ENCODE measurements at places on chromosomes 6 and 20.

GRCh38 chr6:73515204-73515655, 5.6 kb downstream of the EEF1A1 start:
- DNase-seq, result no peak

GRCh38 chr20:47561603-47562583, 60.2 kb downstream of the NCOA3 start:
- no peak for DNase-seq

DNA sequence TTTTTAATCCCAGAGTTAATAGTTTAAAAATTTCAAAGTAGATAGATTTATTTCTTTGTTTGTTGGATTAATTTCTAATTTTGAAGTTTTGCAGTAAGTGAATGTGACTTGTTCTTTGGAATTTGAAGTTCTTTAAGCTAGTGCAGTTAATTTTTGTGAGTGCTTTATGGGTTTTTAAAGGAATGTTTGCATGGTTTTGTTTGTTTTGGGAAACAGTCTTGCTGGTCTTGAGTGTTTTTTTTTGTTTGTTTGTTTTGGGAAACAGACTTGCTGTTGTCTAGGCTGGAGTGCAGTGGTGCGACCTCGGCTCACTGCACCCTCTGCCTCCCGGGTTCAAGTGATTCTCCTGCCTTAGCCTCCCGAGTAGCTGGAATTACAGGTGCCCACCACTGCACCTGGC, 9.5 kb downstream of the PANK2 start:
- no peak for DNase-seq

- no peak for DNase-seq
Measured at GRCh38 chr6:6545616-6546317, 42.8 kb upstream of the LY86 start.

DNA sequence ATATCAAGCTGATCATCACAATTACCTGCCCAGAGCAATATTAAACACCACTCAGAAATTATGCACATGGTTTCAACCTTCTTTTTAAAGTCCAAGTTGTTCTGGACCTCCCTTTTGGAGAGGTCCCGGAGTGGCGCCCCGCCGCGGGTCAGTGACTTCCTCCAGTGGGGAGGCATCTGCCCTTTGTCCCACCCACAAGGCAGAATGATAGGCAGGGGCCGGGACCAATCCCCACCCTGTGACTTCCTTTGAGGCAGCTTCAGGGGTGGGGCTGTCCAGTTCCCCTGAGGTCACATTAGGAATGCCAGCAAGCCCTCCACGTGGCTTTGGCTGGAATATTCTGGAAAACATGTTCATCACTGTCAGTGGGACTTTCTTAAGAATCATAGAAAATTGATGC, 207.0 kb downstream of the ANKRD60 start:
- DNase-seq, result no peak

DNA sequence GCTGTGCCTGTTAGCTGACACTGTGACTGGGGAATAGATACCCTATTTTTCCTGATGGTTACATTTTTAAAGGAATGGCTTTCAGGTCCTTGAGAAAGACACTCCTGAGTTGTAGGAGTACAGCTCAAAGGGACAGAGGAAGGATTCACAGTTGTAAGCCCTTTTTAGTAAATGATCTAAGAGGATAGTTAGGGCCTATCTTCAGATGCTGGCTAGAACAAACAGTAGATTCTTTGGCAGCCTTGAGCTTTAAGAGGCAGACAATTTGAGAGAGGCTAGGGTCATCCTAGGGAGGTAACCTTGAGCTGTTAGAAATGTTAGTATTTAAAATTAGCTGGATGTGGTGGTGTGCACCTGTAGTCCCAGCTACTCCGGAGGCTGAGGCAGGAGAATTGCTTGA, 111.5 kb downstream of the ZFAND3 start:
- no peak for DNase-seq

GRCh38 chr6:106347219-106347618, 13.3 kb upstream of the CRYBG1 start:
- no peak for DNase-seq

GRCh38 chr6:3862038-3862437, 12.9 kb downstream of the FAM50B start:
- DNase-seq, result no peak

DNA sequence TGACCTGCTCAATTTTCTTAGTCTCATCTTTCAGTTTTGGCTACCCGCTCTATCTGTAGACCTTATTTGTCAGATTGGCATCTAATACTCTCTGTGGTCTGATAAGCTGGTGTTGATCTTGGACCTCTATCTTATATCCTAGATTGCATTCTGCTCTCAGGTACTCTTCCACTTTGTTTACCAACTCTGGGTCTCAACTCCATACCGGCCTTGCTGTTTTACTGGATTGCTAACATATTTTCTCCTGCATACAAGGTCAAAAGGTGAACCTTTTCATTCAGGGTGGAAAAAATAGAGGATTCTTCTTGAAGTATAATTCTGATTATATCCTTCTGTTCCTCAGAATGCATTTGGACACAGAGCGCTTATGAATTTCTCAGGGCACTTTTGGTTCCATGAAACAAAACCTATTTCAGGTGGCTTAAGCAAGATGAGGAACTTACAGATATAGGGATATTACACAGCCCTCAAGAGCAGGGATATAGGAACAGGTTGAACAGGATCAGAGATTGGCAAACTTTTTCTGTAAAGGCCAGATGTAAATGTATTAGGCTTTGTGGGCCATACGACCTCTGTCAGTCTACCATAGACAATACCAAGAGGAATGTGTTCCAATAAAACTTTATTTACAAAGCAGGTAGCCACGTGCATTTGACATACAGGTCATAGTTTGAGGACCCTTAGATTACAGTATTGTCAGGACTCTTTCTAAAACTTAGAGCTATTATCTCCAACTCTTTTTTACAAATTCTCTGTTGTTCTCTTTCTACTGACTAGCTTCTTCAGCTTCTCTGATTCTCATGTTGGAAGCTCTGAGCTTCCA, 2.5 kb upstream of the SH3BGRL2 start:
- no peak for DNase-seq

DNA sequence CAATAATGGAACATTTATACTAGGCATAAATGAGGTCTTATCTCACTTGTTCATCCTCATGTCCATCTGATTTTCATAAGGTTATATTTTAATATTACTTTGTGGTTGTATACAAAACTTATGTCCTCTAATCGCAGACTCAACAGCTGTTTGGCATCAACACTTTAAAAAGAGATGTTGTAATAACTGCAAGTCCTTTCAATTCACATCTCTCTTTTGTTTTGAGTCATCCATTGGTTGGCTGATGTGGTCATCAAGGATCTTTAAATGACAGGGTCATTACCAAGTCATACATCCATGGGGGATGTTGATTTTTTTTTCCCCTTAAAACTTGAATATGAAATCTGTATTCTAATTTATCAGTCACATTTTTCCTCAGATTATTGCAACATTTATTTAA, 299.4 kb upstream of the NRSN1 start:
- no peak for DNase-seq

- peak; percentile 99 for DNase-seq
Measured at GRCh38 chr6:26568601-26569432, 27.9 kb upstream of the ABT1 start.

GRCh38 chr20:1539816-1540419, 17.6 kb downstream of the SIRPD start:
- no peak for DNase-seq

GRCh38 chr6:138480279-138480949, 18.9 kb downstream of the NHSL1 start:
- no peak for DNase-seq

DNA sequence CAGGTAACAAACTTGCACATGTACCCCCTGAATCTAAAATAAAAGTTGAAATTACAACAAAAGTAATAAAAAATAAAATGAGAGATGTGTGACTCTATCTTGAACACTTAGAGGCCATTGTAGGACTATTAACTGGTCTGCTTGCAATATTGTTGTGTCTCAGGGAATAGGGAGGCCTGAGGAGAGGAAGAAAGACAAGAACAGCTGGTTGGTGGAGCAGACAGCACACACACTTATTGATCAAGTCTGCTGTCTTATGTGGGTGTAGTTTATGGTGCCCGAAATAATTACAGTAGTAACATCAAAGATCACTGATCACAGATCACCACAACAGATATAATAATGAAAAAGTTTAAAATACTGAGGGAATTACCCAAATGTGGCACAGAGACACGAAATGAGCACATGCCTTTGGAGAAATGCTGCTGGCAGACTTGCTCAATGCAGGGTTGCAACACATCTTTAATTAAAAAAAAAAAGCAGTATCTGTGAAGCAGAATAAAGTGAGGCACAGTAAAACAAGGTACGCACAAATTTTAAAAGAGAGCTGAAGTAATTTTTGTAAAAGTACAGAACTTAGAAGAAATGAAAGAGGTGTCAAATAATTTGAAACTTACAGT, 110.1 kb upstream of the HDAC2 start:
- no peak for DNase-seq

GRCh38 chr6:39056681-39057080, 8.1 kb downstream of the GLP1R start:
- DNase-seq, result no peak

- no peak for DNase-seq
Measured at GRCh38 chr20:25018841-25019240, 26.3 kb upstream of the APMAP start.

DNA sequence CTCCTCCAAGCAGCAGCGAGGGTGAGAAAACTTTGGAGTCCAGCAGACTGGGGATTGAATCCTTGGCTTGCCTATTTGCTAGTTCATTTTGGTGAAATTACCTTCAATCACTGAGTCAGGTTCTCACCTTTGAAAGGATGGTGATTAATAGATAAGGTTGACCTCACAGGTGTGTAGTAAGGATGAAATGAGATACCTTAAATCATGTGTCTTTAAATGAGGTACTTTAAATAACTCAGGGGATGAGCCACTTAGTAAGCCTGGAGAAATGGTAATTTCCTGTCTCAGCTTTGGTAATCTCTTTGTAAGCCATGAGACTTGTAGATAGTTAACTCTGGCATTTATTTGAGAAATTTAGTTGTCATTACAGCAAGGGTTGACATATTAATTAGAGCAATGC, 70.2 kb downstream of the TULP4 start:
- no peak for DNase-seq

GRCh38 chr6:16688436-16688835, 72.8 kb downstream of the ATXN1 start:
- DNase-seq, result no peak

DNA sequence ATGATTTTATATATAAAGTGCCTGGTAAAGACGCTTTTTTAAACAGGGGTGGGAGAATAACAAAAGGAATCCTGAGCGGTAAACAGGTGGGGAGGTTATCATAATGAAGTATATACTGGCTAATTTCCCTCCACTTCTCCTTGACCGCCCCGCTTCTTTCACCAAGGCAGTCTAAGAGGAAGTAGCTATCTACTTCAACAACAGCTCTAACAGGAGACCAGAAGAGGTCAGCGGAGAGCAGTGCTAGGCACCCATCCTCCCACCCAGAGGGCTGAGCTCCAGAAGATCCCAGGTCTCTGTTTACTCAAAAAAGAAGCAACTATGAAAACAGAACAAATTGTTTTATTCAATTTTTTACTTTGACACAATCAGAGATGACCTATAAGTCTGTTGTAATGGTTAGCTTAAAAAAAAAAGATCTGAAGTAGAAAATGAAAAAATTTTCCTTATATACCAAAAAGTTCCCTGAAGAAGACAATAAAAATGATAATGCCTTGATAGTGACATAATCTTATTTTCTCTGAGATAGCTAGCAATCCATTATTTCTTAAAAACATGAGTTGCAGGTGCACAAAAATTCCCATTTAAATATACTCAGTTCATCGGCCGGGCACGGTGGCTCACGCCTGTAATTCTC, 141.1 kb downstream of the PDSS2 start:
- peak; percentile 75 for DNase-seq

GRCh38 chr20:10179574-10180298, 38.9 kb upstream of the SNAP25 start:
- no peak for DNase-seq

DNA sequence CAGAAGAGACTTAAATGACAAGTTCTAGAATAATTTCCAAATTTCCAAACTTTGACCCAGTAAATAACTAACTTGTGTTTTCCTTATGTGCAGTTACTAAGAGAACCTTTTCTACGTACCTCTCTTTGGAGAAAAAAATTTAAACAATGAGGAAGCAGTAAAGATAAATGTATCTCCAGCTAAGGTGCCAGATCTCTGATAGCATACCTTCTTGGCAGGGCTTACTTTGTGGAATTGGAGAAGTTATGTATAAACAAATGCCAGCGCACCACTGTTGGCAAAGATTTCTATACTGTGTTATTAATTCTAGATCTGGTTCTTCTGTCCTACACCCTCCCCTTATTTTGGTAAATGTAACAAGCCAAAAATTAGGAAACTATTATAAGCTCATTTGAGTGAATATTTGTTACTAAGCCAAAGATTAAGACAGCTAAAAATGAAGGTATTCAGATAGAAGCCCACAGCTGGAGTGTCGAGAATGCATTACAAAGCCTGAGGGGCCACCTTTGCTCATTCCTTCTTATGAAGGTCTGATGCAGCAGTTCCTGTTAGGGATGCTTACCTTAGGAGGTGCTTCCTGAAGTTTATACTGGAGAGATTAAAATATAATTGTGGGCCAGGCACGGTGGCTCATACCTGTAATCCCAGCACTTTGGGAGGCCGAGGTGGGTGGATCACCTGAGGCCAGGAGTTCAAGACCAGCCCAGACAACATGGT, 373.1 kb upstream of the SOX4 start:
- no peak for DNase-seq

DNA sequence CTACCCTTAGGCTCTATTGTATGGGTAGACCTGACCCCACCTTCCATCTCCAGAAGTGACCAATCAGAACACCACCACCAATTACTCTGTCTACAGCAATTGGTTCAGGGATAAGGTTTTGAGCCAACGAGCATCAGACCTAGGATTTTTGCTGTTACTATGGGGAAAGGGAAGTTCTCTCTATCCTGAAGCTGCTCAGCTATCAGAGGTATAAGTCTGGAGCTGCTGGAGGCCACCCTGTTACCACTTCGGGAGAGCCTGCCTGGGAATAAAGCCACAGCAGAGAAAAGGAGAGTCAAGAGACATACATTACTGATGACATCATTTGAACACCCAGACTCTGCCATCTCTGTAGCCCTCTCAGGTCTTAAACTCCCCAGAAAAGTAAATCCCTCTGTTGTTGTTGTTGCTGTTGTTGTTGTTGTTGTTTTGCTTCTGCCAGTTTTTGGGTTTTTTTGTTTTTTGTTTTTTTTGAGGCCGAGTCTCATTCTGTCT, 94.5 kb downstream of the PREX1 start:
- DNase-seq, result no peak

- DNase-seq, result no peak
Measured at GRCh38 chr6:111566222-111566734, 39.4 kb downstream of the TRAF3IP2 start.

DNA sequence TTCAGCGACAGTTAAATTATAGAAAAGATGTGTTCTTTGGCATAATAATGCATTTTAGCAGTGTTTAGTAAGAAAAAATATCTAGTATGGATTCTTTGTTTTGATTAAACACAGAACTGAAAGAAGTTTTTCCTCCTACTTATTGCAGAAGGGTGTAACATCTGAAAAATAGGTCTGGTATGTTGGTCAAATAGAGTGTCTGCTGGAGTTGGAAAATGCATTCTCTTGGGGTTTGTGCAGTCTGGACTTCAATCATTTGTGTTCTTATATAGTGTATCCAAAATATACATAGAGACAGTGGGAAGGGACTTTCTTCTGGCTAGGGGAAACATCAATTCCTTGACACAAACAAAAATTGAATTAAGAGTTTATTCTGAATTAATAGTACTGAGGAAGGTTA, 132.4 kb upstream of the MAN1A1 start:
- DNase-seq, result no peak
